ENCODE measurements at places on chromosomes 13 and 19. TPM values are rescaled to one million over a fixed set of nuclear protein-coding genes. Genes with fewer than 3 reads are reported as not detected.

The CEACAM20 gene
- total RNA-seq: not detected

The MUC16 gene
- total RNA-seq: not detected

The SLC15A1 gene
- total RNA-seq: not detected

The BST2 gene
- 0.86 TPM for total RNA-seq

The CACNG8 gene
- under 0.01 TPM for total RNA-seq

The MYH14 gene
- total RNA-seq: not detected

The ZNF793 gene
- total RNA-seq: 0.58 TPM

The FRY gene
- total RNA-seq: 24.8 TPM

The GPC6 gene
- 8.4 TPM for total RNA-seq

Measured in myometrial cell (primary cell).